Left kidney (tissue), 8 donors: ENCODE measurements at places on chromosomes 3 and 15.

- DNase-seq, result no peak
Observed at GRCh38 chr15:84811151-84811550, 6.0 kb upstream of the ALPK3 start.

DNA sequence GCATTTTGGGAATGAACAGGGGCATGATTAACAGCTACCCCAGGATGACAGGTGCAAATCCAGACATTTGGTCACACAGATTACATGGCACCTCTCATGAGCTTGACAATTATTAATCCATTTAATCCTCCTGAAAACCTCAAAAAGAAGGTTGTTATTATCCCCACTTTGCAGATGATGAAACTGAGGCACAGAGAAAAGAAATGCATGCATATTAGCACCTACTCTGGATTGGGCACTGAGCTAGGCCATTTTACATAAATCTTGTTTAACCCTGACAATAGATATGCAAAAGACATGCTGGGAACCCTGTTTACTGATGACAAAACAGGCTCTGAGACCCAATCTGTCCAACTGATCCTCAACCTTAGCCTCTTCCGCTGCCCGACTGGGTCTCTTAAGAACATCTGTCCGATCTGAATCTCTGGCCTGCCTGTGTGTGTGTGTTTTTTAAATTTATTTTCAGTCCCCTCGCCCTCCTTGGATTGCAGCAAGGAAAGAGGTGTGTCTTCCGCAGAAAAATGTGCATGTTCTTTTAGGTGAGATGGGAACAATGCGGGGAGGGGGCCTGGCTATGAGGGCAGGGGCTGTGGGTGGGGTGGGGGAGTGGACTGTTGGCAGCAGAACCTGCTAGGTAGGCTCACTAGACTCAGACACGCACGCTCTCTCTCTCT, 162.5 kb downstream of the WNT7A start:
- no peak for DNase-seq

DNA sequence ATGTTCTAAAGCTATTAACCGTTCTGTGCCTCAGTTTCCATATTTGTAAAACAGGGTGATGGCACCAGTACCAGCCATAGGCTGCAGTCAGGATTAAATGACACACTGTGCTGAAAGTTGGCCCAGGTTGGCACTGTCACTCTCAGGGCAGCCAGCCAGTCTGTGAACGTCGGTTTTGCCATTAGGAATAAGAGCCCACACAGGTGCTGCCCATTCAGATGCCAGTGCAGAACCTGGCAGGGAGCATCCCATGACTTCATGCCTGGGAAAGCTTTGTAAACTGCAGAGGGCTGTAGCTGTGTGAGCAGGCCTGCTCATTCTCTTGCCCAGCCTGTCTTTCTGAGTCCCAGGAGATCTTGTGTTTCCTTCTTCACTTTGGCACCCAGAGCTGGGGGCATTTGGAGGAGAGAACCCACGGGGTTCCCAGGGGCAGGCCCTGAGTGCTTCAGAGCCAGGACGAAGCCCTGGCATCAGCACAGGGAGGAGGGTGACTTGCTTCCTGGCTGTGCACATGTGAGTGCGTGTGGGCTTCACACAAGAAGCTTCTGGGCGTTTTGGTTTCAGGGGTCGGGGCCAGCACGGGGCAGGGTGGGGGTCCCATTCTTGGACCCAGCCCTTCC, 46.9 kb downstream of the ZNF710 start:
- DNase-seq, result no peak

GRCh38 chr3:12343047-12343501, 54.2 kb downstream of the PPARG start:
- DNase-seq, result no peak

DNA sequence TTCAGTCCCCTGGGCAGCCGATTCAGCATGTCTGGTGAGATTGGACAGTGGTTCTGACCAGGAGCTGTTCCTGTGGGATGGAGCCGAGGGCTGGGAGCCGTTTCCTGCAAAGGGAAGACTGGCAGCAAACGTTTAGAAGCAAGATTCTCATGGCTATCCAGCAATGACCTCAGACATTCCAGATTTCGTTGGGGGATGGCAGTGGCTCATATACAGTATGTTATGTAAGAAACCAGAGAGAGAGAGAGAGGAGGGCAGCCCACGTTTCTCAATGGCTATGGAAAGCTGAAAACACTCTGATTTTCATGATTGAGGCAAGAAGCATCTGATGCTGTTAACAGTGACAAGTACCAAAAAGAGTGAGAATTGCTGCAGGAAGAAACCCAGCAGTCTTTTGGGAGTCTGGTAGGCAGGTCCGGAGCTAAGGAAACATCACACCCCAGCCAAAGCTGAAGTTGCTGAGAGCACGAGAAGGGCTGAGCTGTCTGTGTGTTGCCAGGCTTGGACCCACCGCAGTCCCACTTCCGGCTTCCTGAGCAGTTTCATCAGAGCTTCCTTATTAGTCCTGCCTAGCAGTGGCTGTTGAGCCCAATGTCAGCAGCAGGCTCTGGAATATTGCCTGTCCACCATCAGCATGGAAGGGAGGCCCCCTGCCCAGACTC, 25.6 kb upstream of the VPS8 start:
- no peak for DNase-seq

DNA sequence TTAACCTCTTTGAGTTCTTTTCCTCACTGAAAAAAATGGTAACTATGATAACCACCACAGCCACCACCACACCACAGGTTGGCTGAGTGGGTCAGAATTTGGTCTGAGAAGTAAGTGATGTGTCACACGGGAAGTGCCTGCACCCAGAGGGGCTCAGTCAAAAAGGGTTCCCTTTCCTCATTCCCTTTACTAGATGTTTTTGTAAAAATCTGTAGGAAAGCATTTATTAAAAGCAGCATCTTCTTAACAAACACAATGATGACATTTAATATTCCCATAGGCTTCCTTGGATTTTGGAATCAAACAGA, 23.2 kb downstream of the CFAP92 start:
- no peak for DNase-seq

GRCh38 chr3:58342676-58343075, 10.0 kb downstream of the PXK start:
- no peak for DNase-seq

DNA sequence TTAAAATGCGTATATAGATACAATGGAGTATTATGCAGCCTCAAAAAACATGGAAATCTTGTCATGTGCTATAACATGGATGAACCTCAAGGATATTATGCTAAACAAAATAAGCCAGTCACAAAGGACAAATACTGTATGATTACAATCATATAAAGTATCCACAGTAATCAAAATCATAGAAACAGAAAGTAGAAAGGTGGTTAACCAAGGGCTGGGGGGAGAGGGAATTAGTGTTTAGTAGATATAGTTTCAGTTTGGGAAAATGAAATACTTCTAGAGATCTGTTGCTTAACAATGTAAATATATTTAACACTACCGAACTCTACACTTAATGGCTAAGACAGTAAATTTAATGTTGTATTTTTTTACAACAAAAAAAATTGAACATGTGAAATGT, 9.0 kb downstream of the TOP2B start:
- no peak for DNase-seq

DNA sequence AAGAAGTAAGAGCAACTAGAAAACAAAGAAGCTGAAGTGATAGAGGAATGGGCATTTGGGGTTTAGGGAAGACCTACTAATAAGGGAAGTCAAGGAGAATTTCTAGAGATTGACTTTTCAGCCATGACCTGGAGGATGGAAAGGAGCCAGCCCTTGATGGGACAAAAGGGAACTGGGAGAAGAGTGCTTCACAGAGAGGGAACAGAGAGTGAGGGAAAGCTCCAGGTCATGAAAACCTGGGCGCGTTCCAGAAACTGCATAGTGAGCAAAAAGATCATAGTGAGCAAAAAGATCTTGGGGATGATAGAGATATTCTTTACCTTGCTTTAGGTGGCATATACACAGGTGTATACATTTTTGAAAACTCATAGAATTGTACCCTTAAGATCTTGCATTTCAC, 143.1 kb upstream of the NUDT16 start:
- DNase-seq, result no peak

GRCh38 chr3:45940004-45940780, 3.1 kb upstream of the CXCR6 start:
- DNase-seq, result no peak

- DNase-seq, result no peak
Observed at GRCh38 chr3:182925944-182926337, 54.4 kb downstream of the DCUN1D1 start.

DNA sequence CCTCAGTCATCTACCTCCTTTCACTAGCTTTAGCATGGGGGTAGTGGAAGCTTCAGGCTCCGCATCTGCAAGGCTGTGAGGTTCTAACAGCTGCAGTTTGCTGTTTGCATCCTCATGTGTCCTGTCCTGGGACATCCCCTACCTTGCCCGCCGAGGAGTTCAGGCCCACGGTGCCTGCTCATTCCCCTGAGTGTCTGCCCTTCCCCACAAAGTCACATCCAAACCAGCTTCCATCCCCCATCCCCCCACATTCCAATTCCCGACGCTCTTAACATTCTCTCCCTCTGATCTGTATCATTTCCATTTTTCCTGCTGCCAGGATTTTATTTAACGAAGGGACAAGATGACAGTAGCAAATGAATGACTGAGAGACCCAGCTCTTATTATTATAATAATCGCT, 43.8 kb downstream of the HRH1 start:
- DNase-seq, result no peak

- no peak for DNase-seq
Observed at GRCh38 chr15:64341961-64342360, 14.0 kb downstream of the CSNK1G1 start.

- no peak for DNase-seq
Observed at GRCh38 chr3:18774319-18775088, 349.4 kb upstream of the SATB1 start.

DNA sequence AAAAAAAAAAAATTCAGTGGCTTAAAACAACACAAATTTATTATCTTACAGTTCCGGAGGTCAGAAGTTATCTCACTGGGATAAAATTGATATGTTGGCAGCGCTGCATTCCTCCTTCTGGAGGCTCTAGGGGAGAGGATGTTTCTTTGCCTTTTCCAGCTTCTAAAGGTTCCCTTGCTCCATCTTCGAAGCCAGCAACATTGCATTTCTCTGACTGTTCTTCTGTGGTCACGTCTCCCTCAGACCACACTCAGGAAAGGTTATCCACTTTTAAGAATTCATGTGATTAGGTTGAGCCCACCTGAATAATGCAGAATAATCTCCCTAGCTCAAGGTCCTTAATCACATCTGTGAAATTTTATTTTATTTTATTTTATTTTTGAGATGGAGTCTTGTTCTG, 23.4 kb upstream of the ACAP2 start:
- DNase-seq, result no peak

DNA sequence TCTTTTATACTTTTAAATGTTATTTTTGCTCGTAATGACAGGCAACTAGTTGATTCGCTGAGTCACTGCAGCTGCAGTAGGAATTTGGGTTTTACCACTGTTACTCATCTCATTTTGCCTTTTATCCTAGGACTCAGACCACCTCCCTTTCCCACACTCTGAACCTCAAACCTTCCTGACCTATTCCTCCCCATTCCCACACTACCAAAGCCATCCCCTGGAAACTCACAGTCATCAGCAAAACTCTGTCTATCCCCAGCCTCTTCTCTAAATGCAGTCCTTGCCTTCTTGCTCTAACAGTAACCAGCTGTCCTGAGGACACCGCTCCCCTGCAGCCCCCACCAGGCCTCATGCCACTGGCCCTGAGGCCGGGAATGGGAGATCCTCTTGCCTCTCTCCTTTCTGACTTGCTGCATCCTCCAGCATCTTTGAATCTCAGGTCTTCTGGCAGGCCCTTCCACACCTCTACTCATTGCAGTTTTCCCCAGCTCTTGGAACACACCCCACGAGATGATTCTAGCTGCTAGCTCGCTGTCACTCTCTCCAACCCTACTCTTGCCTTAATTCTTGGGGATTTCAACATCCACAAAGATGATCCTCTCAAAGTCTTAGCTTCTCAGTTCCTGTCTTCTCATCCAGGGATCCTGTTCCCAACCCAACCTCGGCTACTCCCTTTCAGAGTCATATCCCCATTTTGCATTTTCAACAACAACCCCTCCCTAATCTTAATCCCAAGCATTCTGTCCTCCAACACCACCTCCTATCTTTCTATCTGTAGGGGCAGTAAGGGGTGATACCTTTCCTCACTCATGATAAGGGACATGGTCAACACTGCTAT, 55.9 kb upstream of the C3orf80 start:
- DNase-seq, result no peak

DNA sequence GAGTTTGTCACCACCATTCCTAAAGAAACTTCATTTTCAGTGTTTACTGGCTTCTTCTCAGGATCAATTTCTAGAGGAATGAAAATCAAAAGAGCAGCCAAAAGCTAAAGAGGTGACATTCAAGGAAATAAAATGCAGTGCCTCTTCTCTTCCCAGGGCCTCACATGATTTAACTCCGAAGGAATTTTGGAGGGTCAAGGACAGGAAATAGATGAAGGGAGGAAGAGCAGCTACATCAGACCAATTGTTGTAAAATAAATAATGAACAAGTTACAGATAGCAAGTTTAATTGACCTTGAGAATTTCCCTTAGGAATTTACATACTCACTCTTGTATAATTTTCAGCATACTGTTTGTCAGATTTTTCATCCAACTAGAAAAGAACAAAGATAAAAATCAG, 78.1 kb downstream of the LRRFIP2 start:
- DNase-seq, result no peak

- DNase-seq, result no peak
Observed at GRCh38 chr3:3353153-3353552, 173.7 kb upstream of the CRBN start.

DNA sequence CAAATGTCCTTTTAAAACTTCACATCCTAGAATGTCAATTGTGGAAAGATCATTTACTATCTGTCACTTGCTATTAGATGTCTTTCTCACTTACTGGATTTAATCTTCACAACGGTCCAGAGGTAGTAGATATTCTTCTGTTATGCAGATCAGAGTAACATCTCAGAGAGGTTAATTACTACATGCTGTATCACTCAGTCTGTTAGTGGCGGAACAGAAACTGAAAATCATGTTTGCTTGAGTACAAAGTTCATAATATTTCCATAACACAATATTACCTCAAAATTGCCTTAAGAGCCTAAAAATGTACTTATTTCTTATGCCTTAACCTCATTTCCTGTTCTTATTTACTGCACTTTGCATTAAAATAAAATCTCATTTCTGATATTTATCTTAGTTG, 28.6 kb upstream of the GPR149 start:
- DNase-seq, result no peak

GRCh38 chr3:37967260-37967881, 23.2 kb upstream of the VILL start:
- DNase-seq, result no peak

DNA sequence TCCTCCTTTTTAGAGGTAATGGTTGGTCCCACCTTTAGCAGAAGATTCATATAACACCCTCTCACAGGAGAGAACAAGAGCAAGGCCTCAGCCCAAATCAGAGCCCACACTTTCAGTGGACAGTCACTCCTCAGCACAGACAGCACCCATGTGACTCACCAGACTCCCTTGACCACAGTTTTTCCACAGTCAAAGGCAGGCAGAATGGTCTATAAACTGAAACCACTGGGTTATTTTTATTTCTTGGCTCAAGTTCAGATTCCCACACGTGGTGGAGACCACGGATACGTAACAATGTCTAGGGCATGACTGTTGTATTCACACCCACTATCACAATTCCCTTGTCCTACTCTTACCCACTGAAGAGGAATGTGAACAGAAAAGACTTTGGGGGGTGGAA, 237.8 kb upstream of the UBE2E1 start:
- DNase-seq, result no peak
